ENCODE measurements at places on chromosomes 7 and 10.

DNA sequence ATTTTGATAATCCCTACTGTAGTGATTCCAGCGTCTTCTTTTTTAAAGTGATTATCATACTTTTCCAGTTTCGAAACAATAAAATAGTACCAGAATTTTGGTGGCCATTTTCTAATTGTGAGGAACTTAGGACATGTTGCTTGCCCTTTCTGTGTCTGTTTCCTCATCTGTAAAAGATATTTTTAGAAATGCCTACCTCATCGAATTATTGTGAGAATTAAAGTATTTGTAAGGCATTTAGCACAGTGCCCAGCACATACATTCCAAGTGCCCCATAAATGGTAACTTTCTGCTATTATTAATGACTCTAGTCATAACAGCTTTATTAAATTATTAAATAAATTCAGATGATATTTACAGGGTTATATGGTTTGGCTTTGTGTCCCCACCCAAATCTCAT, 3.7 kb downstream of the CFAP69 start:
- DNase-seq: no peak

GRCh38 chr10:18478354-18478753, 173.0 kb downstream of the NSUN6 start:
- DNase-seq: no peak

- no peak for DNase-seq
These were observed 7.1 kb upstream of the RBM28 start for GRCh38 chr7:128350708-128351295.

GRCh38 chr10:11551916-11552602, 59.4 kb downstream of the USP6NL start:
- peak; percentile 68 for DNase-seq

- DNase-seq: no peak
These were observed 7.1 kb upstream of the KCNIP2 start for GRCh38 chr10:101850749-101851148.

DNA sequence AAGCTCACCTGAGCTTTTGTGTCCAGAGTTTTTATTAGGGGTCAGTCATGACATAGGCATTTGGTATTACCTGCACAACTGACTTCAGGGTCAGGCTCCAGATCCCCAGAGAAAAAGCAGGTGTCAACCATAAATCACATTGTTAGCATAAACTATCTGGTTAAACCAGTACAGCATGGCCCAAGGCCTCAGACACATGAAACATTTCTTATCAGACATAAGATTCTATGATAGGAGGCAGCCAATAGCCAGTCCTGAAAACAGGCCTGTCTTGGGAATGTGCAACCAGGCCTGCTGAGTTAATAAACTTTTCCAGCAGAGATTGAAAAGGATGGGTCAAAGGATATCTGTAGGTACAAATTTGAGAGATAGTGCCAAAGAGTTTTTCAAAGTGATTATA, 116.1 kb downstream of the TPST1 start:
- DNase-seq: peak; percentile 55

GRCh38 chr7:86598311-86598710, 45.4 kb upstream of the GRM3 start:
- no peak for DNase-seq

DNA sequence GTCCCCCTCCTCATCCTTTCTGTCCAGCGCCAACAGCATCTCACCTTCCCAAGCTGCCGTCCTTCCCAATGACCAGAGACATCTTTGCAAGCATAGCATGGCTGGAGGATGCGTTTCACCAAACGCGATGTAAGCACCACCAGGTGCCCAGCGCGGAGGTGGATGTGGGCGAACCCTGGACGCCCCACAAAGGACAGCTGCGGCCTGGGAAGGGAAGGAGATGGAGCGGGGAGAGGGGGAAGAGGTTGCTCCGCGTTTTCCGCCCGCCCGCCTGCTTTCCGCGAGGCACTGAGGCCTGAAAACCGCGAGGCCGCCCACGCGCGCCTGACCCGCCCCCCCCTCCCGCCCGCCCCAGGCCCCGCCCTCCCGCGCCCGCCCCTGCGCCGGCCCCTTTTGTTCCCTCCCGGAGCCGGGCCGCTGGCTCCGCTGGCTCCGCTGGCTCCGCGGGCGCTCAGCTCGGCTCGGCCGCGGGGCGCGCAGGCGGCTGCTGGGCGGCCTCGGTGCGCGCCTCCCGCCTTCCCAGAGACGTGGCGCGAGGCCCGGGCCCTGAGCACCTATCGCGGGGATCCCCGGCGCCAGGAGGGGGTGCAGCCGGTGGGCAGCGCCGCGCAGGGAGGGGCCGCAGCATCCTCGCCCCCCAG, at the start of gene CLIP2:
CLIP2 (plus strand) TSS at position 390 of the 641 bp plus-strand sequence. CDS start 28,140 bp downstream, outside the sequence.
- DNase-seq: peak; percentile 85

- peak; percentile 59 for DNase-seq
These were observed 132.7 kb downstream of the ELAPOR2 start for GRCh38 chr7:86926732-86927131.

DNA sequence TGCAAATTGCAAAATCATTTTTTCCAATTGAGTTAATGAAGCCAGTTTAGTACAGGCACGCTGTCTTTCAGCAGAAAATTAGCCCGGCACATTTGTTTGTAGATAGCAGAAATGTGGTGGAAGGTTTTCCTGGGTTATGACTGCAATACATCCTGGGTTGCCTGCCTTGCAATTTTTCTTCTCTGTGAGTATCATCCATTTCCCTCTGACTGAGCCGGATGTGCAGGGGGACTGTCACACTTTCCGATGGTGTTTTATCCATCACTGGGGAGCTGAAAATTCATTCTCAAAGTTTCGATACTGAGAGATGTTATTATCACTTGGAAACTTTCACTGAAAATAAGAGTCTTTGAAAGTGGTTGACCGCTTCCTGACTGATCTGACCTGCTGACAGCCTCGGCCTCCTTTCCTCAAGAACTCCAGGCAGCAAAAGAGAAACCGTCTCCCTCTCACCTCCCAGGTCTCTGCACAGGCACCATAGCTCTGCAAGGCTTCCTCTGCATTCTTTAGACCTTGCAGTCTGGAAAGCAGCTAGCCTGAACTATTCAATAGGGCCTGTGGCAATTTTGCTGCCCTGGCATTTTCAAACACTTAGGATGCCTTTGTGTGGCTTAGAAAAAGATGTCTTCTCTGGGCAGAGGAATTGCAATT, 320.8 kb upstream of the NRP1 start:
- no peak for DNase-seq

All from LoVo (cell line).